ENCODE measurements at places on chromosomes 7 and 10.

DNA sequence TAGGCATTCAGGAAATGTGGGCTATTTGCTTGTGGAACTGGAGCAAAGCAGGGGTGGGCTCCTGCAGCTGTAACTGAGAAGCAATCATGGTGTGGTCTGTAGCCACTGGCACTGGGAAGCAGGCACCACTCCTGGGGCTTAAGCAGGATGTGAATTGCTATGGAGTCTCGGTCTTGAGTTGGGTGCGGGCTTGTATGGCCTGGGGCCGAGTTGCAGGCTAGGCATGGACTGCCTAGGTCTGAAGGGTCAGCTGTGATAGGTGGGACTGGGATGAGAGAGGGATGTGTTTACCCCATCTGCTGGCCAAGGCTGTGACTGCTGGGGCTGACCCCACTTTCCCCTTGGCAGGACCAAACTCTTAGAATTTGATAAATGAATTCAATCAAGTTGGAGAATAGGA lies 43.0 kb downstream of the ADCY1 start:
- DNase-seq: no peak

DNA sequence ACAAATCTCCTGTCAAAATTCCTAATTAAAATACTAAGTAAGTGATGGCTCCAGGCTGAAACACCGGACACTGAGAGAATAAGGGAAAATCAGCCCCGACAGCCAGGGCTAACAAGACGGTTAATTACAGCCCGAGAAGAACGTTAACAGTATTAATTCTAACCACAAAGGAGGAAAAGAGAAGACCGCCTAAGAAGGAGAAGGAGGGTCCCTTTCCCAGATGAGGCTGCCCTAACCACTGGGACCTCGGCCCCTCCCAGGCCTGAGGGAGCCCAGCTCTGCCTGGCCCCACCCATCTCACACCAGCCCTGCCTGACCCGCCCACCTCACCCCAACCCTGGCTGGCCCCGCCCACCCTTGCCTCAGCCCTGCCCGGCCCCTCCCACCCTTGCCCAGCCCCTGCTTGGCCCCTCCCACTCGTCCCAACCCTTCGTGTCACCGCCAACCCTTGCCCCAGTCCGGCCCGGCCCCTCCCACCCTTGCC lies 51.3 kb downstream of the PWWP2B start:
- peak; percentile 60 for DNase-seq

DNA sequence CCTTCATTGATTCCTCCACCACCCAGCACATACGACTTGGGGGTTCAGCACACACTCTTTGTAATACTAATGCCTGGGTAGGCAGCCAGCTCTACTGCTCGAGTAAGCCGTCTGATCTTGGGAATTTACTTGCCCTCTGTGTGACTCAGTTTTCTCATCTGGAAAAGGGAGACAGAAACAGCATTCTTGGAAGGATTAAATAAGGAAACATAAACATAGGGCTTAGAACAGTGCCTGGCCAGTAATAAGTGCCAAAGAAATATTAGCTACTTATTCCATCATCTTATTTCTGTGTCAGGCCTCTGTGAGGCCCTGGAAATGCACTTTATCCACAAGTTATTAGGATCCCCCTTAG lies 130.1 kb downstream of the TNS3 start:
- DNase-seq: no peak

GRCh38 chr10:130707389-130707979 lies 571.3 kb downstream of the GLRX3 start:
- DNase-seq: no peak

DNA sequence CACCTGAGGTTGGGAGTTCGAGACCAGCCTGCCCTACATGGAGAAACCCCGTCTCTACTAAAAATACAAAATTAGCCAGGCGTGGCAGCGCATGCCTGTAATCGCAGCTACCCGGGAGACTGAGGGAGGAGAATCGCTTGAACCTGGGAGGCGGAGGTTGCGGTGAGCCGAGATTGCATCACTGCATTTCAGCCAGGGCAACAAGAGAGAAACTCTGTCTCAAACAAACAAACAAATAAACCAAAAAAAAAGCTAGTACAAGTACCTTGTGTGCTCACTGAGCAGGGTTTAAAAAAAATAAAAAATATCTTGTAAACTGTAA lies 11.2 kb upstream of the SPOCK2 start:
- no peak for DNase-seq

DNA sequence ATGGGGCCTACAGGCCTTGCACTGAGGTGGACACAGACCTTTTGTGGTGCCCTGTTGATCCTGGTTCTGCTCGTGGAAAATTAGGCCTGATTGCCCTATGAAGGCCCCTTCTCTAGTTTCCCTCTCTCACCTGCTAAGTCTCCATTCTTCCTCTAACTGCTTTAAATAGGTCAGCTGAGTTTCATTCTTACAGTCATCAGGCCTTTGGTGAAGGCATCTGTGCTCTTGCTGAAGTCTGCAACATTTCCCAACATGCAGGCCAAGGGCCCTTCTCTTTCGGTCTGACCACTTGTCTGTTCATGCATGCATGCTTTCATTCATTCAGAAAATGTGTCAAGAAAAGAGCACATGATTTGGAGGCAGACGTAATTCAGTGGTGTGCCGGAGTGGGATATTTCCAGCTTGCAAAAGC lies 244.0 kb downstream of the BUB3 start:
- DNase-seq: no peak

GRCh38 chr7:19009936-19010280 lies 107.5 kb downstream of the TWIST1 start:
- DNase-seq: no peak

GRCh38 chr10:132001238-132001972 lies 19.7 kb upstream of the BNIP3 start:
- DNase-seq: no peak

DNA sequence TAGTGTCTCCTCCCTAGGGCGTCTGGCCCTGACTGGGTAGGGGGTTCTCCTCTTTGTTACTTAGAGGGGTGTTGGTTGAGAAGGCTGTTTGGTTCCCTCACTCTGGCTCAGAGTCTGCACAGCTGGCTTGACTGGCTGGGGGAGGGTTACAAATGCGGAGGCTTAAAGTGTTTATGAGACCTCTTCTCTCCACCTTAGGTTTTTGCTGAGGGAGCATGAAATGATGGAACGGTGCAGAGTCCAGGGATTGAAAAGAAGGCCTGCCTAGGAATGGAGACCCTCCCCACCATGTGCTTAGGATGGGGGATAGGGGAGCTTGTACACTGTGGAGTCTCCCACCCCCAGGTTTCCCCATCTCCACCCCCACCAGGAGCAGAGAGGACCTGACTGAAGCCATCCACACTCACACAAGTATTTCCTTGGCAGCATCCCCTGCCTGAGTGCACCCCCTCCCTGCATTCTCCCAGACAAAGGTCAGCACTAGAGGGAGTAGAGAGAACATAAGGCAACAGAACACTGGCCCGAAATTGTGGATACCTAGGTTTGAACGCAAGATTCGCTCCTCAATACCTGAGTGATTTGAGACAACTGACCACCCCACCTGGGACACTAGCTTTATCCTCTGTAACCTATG lies 1.7 kb upstream of the LDB1 start:
- no peak for DNase-seq

DNA sequence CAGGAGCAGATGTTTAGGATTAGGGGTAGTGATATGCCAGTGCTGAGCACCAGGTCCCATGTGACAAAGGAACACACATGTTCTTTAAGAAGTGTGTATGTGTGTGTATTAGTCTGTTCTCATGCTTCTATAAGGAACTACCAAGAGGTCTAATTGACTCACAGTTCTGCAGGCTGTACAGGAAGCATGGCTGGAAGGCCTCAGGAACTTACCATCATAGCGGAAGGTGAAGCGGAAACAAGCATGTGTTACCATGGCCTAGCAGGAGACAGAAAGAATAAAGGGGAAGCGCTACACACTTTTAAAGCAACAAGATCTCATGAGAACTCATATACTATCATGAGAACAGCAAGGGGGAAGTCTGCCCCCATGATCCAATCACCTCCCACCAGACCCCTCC lies 22.8 kb upstream of the PDZD8 start:
- DNase-seq: no peak

GRCh38 chr10:54470324-54470631 lies 330.8 kb downstream of the PCDH15 start:
- no peak for DNase-seq

GRCh38 chr7:136034132-136034531 lies 57.0 kb upstream of the MTPN start:
- no peak for DNase-seq

- DNase-seq: no peak
These were observed 128.4 kb upstream of the PPP2R2D start for GRCh38 chr10:131772441-131772840.

GRCh38 chr10:112298581-112298980 lies 15.4 kb downstream of the TECTB start:
- no peak for DNase-seq
